ENCODE measurements at places on chromosomes 3 and 15.

GRCh38 chr3:55501905-55502304 is 14.8 kb upstream of the WNT5A start:
- DNase-seq: no peak

DNA sequence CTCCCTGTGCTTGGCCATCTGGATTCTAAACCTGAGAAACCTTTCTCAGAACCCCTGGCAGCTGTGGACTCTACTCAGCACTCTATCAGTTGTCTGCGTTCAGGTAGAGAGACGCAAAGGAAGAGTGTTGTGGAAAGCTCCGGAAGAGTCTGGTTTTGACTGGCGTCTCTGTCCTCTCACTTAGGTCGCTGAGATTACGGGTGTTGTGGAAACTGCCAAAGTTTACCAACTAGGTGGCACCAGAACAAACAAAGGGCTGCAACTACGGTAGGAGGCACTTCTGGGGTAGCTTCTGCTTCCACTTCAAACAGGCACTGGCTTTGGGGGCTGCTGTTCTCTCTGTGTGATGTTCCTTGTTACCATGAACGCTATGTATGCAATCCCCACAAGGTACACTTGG is 19.2 kb upstream of the ITPKA start:
- DNase-seq: no peak

DNA sequence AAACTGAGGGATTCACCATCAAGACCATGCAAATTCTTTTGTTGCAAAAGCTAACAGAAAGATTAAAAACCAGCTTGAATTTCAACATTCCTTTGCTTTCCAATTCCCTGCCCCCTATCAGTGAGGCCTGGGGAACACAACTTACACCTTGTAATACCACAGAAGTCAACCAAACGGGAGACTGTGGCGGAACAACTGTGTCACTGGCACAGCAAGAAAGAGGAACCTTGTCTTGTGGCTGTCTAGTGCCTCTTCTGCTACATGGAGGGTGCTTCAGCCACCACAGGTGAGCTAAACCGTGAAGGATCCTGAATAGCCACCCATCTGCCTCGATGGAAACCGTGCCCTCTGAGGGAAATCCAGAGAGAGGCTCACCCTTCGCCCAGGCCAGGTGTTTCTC is 11.4 kb downstream of the CCDC12 start:
- no peak for DNase-seq

- no peak for DNase-seq
These were observed 135.8 kb downstream of the GREM1 start for GRCh38 chr15:32853592-32853991.

DNA sequence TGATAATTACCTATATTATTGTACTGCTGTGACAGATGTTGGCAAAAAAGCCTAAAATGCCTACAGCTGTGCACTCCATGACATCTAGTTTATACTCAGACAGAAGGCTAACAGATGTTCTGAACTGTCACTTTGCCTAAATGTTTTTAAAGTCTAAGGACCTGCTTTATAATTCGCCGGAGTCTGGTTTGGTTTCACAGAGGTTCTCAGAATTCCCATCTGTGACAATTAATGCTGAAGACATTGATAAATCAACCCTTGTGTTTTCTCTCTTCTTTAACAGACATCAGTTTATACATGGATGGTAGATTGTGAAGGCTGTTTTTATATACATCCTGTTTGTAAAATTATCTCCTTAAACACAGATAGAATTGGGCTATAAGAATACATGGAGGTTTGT is 19.8 kb upstream of the SOX2 start:
- no peak for DNase-seq

- peak; percentile 13 for DNase-seq
These were observed 13.0 kb upstream of the UPK1B start for GRCh38 chr3:119160361-119160760.

DNA sequence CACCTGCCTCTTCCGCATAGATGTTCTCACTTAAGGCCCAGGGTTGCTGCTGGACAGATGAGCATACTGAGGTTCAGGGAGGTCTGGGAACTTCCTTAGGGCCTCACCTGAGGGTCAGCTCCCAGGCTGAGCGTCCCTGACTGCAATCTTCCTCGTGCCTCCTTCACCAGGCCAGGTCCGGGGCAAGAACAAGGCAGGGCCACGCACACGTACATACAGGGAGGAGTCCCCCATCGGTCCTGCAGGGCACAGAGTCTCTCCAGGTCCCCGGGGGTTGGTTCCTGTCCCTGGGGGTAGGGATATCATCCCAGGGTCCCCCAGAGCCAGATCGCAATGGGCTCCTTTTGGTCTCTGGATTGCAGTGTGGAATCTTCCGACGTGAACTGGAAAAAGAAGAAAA is 130.1 kb downstream of the LRRK1 start:
- no peak for DNase-seq

DNA sequence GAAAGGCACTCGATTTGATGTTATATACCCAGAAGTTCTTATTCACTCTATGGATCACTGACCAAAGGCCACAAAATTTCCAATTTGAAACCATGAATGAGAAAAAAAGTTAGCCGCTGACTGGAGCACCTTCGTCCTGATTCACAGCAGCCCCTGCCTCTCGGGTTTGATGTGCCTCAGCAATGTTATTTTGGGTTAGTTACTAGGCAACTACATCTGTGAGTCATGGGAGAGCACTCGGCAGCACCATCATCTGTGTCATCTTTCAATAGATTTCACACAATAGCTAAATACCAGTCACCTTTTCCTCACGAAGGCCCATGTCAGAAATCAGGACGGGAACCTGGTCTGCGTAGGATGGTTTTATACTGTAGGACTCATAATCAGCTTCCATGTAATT is 269.2 kb downstream of the ZBBX start:
- no peak for DNase-seq

DNA sequence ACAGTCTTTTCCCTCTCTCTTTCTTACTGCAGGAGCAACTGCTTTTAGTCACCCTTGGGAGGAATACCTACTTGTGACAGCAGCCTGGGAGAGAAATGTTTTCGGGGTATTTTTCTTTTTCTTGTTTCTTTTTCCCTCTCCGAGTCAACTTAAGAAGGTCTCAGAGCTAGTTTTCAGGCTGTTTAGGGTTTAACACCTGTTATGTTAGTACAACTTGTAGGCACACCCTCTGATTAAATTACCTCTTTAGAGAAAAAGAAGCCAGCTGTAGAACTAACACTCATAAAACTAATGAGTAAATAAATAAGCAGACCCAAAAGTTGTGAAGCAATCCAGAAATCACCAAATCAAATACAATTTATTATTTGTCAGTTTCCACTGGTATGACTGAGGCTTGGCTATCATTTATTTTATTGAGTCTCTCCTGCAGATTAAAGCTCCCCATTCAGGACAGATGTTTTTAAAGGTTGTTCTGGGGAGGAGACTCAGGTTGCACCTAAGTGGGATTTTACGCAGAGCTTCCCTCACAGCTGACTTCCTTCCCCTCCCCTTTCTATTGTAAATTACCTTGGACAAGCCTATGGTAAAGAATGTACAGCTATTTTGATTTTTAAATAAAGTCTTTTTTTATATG is 112.5 kb downstream of the FOXB1 start:
- DNase-seq: no peak

DNA sequence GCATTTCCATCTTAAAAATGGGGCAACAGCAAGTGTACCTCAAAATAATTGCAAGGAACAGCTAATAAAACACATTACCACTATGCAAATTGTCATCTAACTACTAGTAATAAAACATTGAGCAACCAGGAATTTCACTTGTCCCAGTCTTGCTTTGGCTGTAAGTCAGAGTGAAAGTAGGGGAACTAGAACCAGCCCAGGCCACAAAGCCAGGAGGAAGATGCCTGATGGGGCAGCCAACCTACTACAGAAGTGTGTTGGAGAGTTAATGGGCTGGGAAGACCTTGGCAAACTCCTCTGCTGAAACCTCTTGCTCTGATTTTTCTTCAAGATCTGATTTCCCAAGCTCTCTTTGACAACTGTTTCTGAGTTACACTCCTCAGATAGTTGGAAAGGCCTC is 40.2 kb upstream of the LPP start:
- DNase-seq: no peak

DNA sequence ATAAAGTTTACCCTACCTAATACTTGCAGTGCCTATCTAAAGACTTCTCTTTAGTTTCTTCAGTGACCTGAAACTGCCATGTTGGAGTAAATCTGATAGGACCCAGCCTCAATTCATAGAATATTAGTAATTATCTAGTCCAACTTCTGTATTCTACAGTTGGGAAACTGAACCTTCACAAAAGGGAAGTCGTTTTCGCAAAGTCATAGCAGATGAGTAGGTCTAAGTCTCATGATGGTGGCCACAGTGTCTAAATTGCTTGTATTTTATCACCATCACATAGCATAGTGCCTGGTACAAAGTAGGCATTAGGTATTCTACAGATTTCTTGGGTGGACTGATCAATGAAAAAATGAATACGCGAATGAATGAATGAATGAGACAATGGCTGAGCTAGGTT is 8.4 kb downstream of the GMNC start:
- DNase-seq: no peak

DNA sequence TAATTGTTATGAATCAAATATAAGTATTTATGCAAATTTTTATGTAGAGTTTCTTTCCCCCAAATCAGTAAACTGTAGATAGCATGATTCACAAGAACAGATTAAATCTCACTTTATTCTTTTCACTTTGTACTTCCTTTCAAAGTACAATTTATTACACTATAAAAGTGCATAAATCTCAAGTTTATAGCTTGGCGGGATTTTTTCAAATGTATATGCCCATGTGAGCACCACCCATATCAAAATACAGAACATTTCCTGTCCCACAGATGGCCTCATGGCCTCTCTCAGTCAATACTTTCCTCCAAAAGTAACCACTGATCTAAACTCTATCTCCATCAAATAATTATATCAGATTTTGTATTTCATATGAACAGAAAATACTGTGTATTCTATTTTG is 196.1 kb upstream of the THRB start:
- DNase-seq: no peak

Measured in T47D (cell line).